ENCODE measurements at places on chromosomes 16 and 17. TPM values are rescaled to one million over a fixed set of nuclear protein-coding genes. Genes with fewer than 3 reads are reported as not detected.

The PRAC2 gene
- total RNA-seq, result not detected

The KRT33B gene
- total RNA-seq, result not detected

The PPY gene
- not detected for total RNA-seq

The TOM1L1 gene
- 1.1 TPM for total RNA-seq

The PIPOX gene
- total RNA-seq, result 2.2 TPM

The CPHXL2 gene
- not detected for total RNA-seq

The CDRT15L2 gene
- not detected for total RNA-seq

The KATNIP gene
- 29.7 TPM for total RNA-seq

The MYADML2 gene
- not detected for total RNA-seq

The KRTAP1-1 gene
- not detected for total RNA-seq

The DLX3 gene
- not detected for total RNA-seq

The CDC6 gene
- 2.7 TPM for total RNA-seq

The HOXB7 gene
- not detected for total RNA-seq

The AURKB gene
- 2.5 TPM for total RNA-seq

The C17orf113 gene
- total RNA-seq, result 0.65 TPM

The CRISPLD2 gene
- 1.9 TPM for total RNA-seq

The HS3ST2 gene
- total RNA-seq, result not detected

The EPOP gene
- 0.60 TPM for total RNA-seq

The ANKFN1 gene
- not detected for total RNA-seq

The MT1A gene
- not detected for total RNA-seq

The NEUROD2 gene
- not detected for total RNA-seq

The ALOX15 gene
- not detected for total RNA-seq
